Smooth muscle cell of trachea (primary cell): ENCODE measurements at places on chromosomes 6 and 20. TPM values are rescaled to one million over a fixed set of nuclear protein-coding genes. Genes with fewer than 3 reads are reported as not detected.

Gene TRDN
- total RNA-seq = not detected in 2 replicates

Gene XKR7
- under 0.01 TPM in 1 of 2 replicates, not detected in the other for total RNA-seq

Gene ANKEF1
- 2.9 and 5.0 TPM in 2 replicates for total RNA-seq

Gene MYLK2
- total RNA-seq = not detected in 2 replicates
